ENCODE measurements at places on chromosomes 13 and 19. TPM values are rescaled to one million over a fixed set of nuclear protein-coding genes. Genes with fewer than 3 reads are reported as not detected.

The HCN2 gene
- polyA plus RNA-seq: 0.19 TPM

The CASP14 gene
- not detected for polyA plus RNA-seq

The UNC13A gene
- 1.1 TPM for polyA plus RNA-seq

The MBD3L2 gene
- not detected for polyA plus RNA-seq

The ZNF154 gene
- 0.27 TPM for polyA plus RNA-seq

The OLFM2 gene
- 0.81 TPM for polyA plus RNA-seq

The C2CD4C gene
- polyA plus RNA-seq: 3.1 TPM

The RASGRP4 gene
- polyA plus RNA-seq: 0.81 TPM

The FAM216B gene
- not detected for polyA plus RNA-seq

The RFPL4A gene
- polyA plus RNA-seq: not detected

The ZNF583 gene
- 0.45 TPM for polyA plus RNA-seq

The STXBP2 gene
- polyA plus RNA-seq: 200 TPM

The FPR1 gene
- 0.40 TPM for polyA plus RNA-seq

The NCAN gene
- 0.03 TPM for polyA plus RNA-seq

GRCh38 chr13:91893040-91893439 lies 494.6 kb downstream of the GPC5 start:
- no peak for DNase-seq

GRCh38 chr19:51094696-51095279 lies 12.1 kb upstream of the KLK14 start:
- DNase-seq: no peak

GRCh38 chr19:42067315-42067888 lies 2.6 kb downstream of the GRIK5 start:
- no peak for DNase-seq

- DNase-seq: no peak
These were observed 235.1 kb downstream of the NALCN start for GRCh38 chr13:101181076-101181685.

DNA sequence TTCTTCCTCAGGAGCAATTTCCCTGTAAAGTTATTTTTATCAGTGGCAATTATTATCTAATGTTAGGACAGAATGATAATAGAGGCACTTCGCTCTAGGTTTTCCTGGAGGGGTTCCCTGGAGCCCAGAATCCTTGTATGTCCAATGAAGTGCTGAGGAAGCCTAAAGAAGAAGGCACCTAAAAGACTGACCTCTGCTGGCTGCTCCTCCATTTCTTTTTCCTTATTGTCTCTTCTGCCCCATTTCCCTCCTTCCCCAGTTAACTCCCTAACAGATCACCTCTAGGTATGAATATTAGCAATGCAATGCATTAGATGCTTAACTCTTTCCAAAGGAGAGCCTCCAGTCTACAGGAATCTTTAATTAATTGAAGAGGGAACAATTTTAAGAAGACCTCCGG lies 985.4 kb downstream of the DIAPH3 start:
- no peak for DNase-seq

DNA sequence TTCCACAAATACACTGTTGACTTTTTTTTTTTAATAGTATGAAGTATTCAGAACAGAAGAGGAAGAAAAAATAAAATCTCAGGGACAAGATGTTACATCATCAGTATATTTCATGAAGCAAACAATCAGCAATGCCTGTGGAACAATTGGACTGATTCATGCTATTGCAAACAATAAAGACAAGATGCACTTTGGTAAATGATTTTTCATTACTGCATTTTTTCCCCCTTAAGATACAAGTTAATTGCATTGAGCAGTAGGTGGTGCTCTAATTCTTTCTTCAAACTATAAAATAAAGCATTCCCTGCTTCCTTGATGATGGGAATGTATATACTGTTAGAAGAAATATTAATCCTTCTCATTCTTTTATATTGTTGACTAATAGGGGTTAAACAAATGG lies 17.1 kb downstream of the UCHL3 start:
- peak; percentile 5 for DNase-seq

DNA sequence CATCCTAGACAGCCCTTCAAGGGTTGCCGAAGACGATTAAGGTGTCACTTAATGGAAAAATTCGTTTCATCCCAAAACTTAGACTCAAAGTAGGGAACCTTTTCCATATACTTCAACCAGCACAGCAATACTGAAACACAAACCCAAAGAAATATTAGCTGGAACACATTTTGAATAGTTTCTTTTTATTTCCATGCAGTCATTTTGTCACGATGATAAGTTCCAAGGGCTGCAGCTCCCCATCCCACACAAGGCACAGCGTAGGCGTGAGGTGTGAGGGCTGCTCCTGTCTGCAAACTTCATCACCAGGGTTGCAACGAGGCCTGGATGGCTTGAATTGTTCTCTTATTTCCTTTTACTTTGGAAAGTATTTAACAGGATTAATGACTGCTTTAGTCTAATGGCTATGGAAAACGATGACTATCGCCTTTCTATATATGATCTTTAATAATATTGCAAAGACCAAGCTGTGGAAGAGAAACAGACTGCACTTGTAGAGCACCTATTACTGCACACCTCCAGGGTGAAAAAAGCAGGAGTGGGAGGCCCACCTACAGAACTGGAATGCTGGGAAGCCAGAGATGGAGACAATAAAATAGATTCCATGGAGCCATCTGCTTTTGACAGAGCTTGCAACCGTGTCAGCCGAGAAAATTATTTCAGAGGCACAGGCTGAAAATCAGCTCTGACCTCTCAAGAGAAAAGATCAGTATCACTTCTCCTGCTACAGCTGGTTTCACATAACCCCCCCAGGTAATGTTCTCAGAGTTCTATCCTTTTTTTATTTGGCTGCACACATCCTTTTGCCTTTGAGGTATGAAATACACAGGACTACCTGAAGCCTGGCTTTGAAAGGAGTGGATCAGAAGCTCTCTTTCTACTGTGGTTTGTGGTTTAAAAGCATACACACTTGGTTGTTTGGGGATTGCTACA lies 274.5 kb upstream of the NBEA start:
- DNase-seq: no peak

DNA sequence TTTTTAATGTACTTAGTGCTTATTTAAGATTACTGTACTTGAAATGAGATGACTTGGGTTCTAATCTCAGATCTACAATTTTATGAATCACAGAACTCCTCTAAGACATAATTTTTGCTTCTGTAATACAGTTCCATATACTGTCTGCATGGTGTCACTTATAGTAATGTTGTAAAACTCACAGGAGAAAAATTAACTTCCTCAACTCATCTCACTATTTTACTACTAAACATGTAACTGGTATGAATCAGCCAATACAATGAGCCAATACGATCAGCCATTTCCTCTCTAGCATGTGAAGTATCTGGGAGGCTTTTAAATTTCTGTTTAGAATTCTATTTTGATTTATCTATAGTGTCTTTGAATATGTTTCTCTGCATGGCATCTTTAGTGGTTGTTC lies 85.3 kb downstream of the NHLRC3 start:
- no peak for DNase-seq

DNA sequence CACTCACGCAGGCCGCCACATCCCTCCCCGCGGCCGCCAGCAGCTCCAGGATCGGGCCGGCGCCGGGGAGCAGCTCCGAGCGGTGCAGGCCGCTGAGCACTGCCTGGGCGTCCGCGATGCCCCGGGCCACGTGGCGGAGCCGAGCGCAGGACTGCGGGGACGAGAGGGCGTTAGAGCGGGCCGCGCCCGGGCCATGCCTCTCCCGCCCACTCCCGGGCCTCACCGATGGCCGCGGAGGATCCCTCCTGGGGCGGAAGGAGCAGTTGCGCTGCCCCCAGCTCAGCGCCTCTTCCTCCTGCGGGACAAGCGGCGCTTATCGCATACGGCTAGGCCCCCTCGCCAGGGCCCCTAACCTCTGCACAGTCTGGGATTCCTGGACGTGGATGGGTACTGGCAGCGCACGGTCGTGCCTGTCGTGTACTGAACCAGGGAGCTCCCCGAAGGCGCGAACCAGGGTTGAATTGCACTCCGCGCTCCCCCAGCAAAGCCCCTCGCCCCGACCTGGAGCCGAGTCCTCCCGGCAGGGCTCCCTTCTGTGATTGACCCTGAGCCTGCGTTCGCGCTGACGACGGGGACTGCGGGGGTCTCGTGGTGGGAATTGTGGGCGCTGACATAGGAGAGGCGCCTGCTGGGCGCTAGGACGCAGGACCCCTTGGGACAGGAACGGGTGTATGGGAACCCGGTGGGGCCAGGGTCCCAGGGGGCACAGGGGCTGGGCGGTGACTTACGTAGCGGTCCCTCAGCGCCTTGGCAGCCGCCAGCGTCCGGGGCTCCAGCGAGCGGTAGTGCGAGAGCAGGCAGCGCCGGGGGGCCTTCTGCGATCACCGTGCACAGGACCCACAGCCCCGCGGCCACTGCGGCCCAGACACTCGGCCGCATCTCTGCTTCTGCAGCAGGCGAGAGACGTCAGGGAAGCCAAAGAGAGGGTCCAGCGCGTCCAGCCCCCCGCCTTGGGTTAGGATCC lies 673 bp downstream of the IFNL4 start:
- DNase-seq: no peak

DNA sequence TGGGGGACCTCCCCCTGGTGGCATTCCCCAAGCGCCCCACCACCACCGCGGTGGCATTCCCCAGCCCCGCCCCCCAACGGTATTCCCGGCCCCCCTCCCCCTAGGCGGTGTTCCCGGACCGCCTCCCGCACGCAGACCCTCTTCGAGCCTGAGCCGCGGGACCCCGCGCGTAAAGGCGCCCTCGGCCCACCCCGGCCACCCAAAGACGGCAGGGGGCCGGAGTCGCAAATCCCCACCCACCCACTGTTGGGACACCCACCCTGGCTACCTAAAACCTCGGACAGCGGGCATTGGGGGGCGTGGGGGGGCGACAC lies 22.4 kb downstream of the OLFM2 start:
- no peak for DNase-seq

DNA sequence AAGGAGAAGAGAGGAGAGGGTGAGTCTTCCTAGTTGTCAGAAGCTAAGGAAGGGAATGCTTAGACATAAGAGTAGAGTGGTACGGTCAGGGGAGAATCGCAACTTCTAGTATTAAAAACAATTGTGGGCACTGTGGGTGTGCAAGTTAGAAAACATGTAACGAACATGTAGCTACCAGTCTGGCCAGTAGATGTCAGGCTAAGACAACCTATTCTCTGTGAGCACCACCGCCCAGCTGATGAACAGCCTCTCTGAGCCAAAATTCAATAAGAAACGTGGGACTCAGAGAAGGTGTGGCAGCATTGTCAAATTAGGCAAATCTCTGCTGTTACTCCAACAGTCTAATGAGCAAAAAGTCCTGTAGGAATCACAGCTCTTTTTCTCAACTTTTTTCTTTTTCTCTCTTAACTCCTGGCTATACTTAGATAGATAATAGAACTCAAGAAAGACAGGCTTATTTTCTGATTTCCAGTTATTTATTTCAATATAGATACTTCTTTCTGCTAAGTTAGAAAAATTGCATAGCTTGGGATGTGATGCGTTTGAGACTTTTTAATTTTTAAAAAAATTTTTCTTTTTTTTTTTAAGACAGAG lies 186.2 kb downstream of the USP12 start:
- DNase-seq: peak; percentile 84

DNA sequence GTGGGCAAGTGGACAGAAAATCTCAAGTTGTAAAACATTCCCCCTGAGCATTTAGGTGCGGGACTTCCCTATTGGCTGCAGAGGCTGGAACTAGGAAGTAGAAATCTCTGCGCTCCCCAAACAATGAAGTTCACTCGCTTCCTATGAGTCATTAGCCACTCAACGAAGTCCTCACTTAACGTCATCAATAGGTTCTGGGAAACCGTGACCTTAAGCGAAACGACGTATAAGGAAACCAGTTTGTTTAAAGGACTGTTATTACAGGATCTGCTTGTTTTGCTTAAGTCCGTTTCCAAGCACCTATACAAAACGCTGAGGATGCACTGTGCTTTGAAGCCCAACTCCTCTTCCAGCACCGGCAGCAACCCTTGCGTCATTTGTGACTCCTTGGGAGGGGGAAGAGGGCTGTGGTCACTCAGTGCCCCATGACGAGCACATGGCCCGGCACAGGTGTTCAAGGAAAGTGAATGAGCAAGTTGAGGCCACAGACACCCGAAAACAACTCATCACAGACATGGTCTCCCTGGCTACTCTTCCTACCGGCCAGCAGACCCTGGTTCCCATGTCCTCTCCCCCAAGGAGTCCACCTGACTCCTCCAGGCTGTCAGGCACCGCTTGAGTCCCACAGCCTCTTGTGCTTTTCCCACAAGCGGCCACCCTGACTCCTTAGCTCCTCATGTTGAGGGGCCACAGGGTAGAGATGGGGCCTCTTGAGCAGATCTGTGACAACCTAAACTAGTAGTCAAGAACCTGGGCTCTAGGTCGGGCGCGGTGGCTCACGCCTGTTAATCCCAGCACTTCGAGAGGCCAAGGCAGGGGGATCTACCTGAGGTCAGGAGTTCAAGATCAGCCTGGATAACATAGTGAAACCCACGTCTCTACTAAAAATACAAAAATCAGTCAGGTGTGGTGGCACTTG lies 4.8 kb downstream of the RPS16 start:
- DNase-seq: peak; percentile 36

- DNase-seq: no peak
These were observed 86.9 kb downstream of the PCCA start for GRCh38 chr13:100175803-100176182.

DNA sequence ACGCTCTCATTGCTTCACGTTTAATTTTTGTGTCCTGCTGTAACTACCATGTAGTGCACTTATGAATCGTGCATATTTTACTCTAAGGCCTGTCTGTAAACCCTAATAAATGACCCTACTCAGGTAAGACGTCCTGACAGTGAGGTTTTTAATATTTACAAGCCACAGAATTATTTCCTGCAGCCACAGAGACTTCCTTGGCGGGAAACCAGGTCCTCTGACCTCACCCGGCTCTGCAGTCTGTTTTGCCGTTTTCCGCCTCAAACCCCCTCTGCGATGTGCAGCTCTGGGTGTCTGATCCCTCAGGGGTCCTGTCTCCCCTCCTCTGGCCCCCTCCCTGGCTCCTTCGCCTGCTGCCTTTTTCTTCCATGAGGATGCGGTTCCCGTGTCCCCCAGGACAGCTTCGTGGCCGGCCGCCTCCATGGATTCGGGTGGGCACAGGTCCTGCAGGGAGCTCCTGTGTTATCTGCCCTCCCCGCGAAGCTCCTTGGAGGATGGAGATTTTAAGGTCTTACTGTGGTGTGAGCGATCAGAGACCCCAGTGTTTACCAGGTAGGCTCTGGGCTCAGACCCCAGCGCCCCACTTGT lies 66.3 kb downstream of the MCF2L start:
- no peak for DNase-seq

GRCh38 chr13:73913751-73914518 lies 220.3 kb downstream of the KLF12 start:
- DNase-seq: no peak

- DNase-seq: no peak
These were observed 557.0 kb downstream of the FGF9 start for GRCh38 chr13:22227895-22228294.

GRCh38 chr19:28862238-28862637 lies 350.7 kb downstream of the UQCRFS1 start:
- DNase-seq: no peak

GRCh38 chr19:16772841-16773240 lies 53.2 kb downstream of the NWD1 start:
- DNase-seq: no peak

- no peak for DNase-seq
These were observed 3.2 kb downstream of the STX10 start for GRCh38 chr19:13146763-13147563.

All from small intestine (tissue), 16 donors.